ELF-1 (cell line): ENCODE measurements at places on chromosomes 4 and X.

DNA sequence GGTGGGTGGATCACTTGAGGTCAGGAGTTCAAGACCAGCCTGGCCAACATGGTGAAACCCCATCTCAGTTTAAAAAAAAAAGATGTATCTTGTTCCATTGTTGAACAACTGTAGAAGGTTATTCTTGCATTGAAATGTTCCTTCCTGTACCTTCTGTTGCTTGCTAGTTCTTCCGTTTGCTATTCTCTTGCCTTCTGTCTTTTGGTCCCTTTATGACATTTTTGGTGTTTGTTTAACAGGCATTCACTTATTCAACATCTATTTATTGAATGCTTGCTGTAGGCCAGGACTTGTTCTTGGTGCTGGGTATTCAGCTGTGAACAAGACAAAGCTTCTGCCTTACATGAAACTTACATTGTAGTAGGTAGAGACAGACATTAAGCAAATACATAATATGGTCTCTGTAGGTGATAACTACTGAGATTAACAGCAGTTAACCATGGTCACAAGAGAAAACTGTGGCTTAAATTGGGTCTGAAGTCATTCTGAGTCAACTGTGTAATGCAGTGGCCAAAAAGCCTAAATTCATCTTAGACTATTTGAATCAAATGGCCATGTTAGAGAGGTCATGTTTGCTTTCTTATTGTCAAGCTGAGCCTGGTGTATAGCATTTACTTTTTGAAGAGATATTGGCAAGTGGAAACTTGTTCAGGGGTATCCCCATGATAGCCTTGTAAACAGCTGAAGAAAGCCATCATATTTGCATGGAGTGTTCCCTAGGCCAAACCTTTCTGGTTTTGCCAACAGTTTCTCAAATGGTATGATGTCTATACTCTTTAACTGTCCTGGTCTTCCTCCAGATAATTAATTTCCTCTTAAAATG lies 35.6 kb downstream of the GAB1 start:
- no peak for DNase-seq

DNA sequence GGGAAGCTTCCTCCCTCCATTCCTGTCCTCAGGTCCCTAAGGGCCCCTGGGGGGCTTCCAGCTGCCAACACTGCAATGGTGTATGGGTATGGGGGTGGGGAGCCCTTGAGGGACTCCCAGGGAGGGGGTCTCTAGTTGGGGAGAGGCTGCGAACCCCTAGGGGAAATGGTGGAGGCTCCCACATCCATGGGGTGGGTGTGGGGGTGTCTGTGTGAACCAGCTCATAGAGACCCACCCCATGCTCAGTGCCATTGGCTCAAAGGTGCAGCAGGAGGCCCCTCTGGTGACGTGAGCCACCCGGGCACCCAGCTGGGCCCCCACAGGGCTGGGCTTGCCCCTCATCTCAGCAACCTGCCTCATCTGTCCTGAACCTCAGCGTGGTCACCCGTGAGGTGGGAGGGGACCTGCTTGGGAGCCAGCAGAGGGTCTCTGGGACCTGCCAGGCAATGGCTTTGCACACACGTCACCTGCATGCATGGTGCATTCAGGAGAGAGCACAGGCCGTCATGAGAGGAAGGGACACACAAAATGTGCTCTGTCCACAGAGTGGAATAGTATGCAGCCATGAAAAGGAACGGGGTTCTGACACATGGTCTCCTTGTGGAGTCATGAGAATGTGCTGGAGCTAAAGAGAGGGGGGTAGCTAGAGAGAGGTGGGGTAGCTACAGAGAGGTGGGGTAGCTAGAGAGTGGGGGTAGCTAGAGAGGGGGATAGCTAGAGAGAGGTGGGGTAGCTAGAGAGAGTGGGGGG lies 22.7 kb upstream of the PLCXD1 start:
- no peak for DNase-seq

DNA sequence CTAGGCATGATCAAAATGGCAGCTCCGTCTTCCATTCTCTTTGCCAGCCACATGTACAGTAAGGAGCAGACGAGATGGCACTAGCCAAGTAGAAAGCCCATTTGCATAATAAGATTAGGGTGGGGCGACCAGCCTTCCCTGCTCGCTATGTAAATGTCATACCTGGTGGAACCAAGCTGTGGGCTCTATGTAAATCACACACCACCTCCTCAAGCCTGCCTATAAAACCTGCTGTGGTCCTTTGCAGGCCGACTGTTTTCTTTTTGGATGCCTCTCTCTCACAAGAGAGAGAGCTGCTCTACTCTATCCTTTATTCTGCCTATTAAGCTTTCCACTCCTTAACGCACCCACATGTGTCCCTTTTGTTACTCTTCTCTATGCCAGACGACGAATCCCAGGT lies 1472.7 kb downstream of the ARAP2 start:
- DNase-seq = no peak

GRCh38 chrX:3177851-3178250 lies 136.6 kb downstream of the ARSF start:
- no peak for DNase-seq

GRCh38 chr4:7793186-7793585 lies 146.5 kb downstream of the AFAP1 start:
- no peak for DNase-seq

DNA sequence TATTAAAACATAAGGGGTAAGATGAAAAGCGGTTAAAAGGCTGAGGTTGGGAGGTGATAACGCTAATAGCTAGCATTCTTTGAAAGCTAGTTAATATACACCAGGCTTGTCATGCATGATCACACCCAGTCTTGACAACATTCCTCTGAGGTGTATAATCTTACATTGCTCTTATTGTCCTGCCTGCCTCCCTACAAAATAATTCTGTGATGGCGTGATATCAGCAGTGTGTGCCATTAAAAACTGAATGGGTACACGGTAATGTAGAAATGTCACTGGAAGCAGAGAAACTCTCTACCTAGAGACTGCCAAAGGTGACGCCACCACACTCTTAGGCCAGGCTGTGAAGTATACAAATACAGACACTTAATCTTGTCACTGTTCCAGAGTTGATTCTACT lies 68.1 kb downstream of the DIAPH2 start:
- no peak for DNase-seq

DNA sequence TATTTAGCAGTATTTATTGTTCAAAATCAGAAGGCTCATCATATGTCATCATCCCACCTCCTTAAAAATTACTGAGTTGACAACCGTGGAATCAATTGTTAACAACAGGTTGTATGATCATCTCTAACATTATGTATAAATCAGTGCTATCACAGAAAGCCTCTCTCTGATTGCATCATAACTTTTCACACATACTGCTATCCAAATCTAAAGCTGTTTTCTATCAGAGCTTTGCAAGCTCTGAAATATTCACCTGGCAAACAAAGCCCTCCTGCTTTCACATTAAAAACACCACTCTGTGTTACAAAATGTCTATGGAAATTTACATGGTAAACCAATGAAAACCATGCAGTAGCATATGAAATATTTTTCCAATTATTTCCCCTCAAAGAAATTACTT lies 310.0 kb downstream of the PDGFC start:
- DNase-seq = no peak

GRCh38 chr4:130510661-130511060 lies 1414.7 kb downstream of the C4orf33 start:
- DNase-seq = no peak

DNA sequence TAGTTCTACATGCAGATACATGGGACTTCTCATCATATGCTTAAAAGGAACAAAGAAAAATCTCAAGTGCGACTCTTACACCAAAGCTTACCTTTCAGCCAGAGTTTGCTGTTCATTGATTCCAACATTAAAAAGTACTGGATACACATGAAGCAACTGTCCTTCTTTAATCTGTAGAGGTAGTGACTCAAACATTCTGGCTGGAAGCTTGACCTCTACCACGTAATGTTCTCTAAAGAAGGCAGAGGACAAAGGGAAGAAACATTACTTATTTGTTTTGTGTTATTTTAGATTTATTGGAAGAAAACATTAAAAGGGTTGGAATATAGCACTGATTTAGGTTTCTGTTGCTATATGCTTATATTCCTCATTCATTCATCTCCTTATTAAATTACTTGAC lies 476.1 kb downstream of the IL15 start:
- no peak for DNase-seq

- DNase-seq = no peak
Observed at GRCh38 chr4:105837037-105837436, 58.2 kb upstream of the NPNT start.

DNA sequence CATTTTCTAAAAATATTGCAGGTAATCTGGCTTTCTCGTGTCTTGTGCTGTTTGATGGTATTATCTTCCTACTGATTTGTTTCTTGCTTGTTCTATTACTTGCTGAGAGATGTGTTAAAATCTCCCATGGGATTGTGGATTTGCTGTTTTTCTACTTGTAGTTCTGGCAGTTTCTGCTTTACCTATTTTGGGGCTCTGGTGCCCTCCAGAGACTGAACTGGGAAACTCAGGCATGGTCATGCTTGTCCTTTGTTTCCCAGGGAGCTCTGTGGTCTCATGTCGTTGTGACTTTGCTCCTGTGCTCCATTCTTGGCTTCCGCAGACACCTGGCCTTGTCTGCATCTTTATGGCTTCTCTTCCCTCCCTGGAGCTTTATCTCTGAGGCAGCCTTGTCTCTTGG lies 39.5 kb downstream of the NSD2 start:
- peak; percentile 67 for DNase-seq

- no peak for DNase-seq
Observed at GRCh38 chr4:169245061-169245460, 25.7 kb downstream of the SH3RF1 start.

DNA sequence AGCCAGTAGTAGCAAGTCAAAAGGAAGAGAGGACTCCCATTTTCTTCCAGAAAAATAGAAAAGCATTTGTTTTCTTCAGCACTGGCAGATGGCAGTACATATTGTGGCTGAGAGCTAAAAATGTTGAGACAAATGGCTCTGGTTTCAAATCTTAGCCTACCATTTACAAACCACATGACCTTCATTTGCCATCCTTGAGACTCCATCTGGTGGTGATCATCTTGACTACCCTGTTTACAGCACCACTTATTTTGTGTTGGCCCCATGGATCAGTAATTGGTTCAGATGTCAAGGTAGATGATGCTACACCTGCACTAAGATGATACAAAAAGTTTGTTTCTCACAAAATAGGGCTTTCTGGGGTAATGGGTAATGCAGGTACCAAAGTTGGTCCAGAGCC lies 951.8 kb upstream of the IGFBP7 start:
- DNase-seq = no peak

GRCh38 chrX:24790166-24790565 lies 96.4 kb downstream of the POLA1 start:
- DNase-seq = no peak

DNA sequence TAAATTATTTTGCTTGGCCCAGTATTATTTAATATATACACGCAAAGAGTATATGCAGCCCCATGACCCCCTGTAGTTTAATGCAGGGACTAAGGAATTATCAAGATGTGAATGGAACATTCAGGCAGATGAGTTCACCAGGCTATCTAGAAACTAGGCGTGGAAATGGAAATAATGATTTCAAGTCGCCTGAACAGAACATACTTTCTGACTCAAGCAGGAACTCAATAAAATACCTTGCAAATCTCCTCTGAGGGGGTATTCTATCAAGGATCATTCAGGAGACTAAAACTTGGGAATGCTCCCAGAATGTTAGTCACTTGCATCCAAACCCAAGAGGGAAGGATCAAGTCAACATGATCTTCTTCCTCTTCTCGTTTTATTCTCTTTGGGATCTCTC lies 59.6 kb upstream of the RASSF6 start:
- DNase-seq = no peak

- DNase-seq = no peak
Observed at GRCh38 chr4:180156684-180157083, 2086.5 kb upstream of the TENM3 start.

GRCh38 chrX:12892716-12893115 lies 13.7 kb upstream of the TLR8 start:
- no peak for DNase-seq

DNA sequence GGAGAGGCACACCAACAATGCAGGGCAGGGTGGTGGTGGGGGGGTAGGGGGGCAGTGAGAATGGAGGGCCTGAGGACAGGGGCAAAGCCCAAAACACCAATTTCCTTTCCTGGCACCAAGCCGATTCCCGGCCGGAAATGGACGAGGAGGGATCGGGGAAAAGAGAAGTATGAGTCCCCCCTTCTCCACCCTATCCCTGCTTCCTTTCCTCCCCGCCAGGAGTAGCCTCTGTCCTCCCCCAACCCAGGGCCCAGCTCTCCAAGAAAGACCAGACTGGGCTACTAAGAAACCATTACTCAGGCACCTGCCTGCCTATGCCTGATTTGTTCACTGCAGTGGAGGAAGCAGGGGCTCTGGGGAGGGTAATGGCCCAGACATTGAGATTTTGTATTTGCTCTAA lies 402 bp downstream of the CCDC120 start:
- DNase-seq = no peak

DNA sequence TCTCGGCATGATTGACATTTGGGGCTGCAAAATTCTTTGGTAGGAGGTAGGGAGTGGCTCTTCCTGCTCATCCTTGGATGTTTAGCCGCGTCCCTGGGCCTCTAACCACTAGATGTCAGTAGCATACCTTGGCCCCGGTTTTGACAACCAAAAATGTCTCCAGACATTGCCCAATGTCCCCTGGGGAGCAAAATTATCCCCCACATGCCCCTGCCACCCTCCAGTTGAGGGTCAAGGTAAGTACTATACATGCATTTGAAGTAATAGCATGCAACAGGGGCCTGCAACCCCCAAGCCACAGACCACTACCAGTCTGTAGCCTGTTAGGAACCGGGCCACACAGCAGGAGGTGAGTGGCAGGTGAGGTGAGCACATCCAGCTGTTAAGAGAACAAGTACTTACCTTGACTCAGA lies 17.6 kb upstream of the KIAA1210 start:
- DNase-seq = peak; percentile 53

DNA sequence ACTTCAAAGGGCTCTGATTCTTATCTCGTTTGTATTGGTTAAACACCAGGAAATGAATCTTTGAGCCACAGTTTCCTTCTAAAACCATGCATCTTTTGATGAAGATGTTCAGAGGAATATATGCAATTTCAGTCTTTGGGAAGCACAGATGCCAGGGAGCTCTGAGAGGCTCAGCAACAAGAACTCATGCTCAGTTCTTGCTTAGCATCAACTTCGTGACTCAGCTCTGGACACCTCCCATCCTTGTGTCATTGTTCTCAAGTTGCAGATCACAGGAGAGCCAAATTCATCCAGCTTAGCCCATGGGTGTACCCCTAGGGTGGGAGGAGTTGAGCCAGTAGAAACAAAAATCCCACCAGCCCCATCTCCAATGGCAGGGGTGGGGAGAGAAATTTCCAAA lies 219.6 kb upstream of the MAOA start:
- no peak for DNase-seq

DNA sequence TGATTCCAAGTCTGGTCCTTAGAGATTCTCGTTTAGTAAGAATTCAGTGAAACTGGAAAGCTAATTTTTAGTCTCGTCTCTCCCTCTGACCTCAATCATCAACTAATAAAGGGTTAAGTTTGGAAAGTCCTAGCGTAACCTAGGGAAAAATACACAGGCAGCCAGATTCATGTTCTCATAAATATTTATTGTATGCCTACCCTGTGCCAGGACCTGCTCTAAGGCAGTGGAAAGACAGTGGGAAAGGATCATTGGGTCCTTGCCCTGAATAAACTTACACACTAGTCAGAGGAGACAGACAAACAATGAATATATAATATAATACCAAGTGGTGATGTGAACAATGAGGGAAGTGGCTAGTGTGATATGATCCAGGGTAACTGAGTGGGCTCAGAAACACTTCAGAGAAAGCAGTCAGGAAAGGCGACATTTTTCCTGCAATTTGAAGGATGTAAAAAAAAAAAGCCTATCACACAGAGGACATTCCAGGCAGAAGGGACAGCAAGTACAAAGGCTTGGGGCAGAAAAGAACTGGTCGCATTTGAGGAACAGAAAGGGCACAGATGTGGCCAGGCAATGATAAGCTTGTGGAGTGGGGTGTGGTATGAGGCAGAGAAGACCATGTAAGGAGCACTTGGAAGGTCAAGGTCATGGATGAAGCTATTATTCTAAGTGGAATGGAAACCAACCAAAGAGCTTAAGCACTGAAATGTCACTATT lies 128.8 kb downstream of the AMELX start:
- no peak for DNase-seq
